ENCODE measurements at places on chromosomes 3 and 15. TPM values are rescaled to one million over a fixed set of nuclear protein-coding genes. Genes with fewer than 3 reads are reported as not detected.

GRCh38 chr15:51212909-51213308 lies 118.2 kb upstream of the TNFAIP8L3 start:
- no peak for DNase-seq
- no peaks in the 10 kb centered on the region for H3K36me3 ChIP-seq
- H3K4me1 ChIP-seq, result no peaks in the 10 kb centered on the region
- no peaks in the 10 kb centered on the region for H3K27me3 ChIP-seq

DNA sequence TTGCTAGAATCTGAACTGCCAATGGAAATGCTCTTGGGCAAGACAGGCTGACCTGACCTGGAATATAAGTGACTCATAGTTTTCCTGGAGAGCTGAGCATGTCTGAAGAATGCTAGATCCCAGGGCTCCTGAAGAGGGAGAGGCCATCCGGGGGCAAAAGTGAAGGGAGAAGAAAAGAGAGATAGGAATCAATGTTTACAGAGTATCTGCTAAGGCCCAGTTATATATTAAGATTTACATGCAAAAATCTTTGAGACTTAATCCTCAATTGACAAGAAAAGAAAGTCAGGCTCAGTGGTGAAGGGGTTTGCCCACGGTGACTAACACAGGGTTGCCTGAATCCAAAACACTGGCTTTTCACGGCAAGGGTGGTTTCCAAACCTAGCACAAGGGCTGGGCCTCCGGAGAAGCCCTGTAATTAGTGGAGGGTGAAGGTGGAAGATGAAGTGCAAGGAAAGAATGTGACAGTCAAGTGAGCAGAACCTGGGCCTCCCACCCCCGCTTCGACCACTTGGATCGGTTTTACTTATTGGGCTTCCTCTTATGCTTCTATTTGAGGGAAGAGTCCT lies 91.7 kb upstream of the FGF12 start:
- no peak for DNase-seq
- H3K36me3 ChIP-seq, result no peaks in the 10 kb centered on the region
- no peaks in the 10 kb centered on the region for H3K27me3 ChIP-seq
- H3K27ac ChIP-seq, result no peak overlapping the region
- peaks cover 9% of the 10 kb centered on the region for H3K4me1 ChIP-seq

DNA sequence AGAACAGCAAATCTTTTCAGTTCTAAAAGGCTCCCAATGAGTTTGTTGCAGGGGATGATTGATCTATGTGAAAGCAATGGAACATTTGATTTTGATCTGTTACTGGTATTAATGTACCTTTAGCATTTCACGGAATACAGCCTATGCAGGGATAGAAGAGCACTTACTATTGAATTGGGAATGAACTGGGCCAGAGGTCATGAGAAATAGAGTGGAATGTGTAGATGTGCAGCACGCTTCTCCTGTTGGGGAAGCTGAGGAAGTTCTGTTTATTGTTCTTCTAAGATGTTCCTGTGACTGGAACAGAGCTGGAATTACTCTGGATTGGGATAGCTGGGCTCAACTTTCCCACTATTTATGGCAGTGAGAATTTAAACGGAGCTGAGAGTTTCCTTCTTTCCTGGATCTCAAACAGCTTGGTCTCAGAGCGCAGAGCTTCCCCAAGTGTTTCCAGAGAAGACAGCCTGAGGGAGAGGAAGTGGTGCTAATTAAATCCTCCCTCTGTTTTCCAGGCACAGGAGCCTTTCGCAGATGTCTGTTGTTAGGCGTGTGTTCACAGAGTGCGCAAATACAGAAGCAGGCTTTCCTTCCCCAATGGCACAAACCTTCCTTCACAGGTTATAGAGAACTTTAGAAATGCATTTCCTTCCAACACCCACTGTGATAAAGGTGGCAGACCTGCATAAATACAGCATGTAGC lies 32.5 kb downstream of the TPRG1 start:
- no peak overlapping the region for H3K4me3 ChIP-seq
- H3K36me3 ChIP-seq, result no peaks in the 10 kb centered on the region
- no peak for DNase-seq

- no peak for DNase-seq
- peaks cover 42% of the 10 kb centered on the region for H3K36me3 ChIP-seq
- H3K4me1 ChIP-seq, result no peaks in the 10 kb centered on the region
- no peak overlapping the region for H3K27ac ChIP-seq
- H3K4me3 ChIP-seq, result no peak overlapping the region
Observed at GRCh38 chr3:52525680-52526561, 7.7 kb downstream of the NT5DC2 start.

GRCh38 chr15:71612869-71613268 lies 197.5 kb upstream of the NR2E3 start:
- peaks cover 4% of the 10 kb centered on the region for H3K4me1 ChIP-seq
- no peaks in the 10 kb centered on the region for H3K36me3 ChIP-seq
- no peak overlapping the region for H3K27ac ChIP-seq
- H3K27me3 ChIP-seq, result no peaks in the 10 kb centered on the region

DNA sequence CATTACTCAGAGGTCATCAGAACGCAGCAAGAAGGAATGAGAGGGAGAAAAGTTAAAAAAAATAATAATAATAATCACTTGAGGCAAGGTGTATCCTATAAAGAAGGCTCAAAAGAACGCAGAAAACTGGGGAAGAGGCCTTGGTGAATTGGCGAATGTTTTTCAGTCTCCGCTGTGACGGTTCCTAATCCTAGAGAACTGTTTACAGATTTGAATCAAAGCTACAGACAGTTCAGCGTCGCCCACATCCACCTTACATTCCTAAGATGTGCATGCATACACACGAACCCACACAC lies 634 bp downstream of the ZMAT3 start:
- H3K36me3 ChIP-seq, result peaks cover 5% of the 10 kb centered on the region
- no peaks in the 10 kb centered on the region for H3K27me3 ChIP-seq
- no peak for DNase-seq
- H3K4me1 ChIP-seq, result peaks cover 7% of the 10 kb centered on the region
- no peak overlapping the region for H3K27ac ChIP-seq

PLA2G4B gene
- 4.2 TPM for total RNA-seq

SEMA3F gene
- total RNA-seq, result 39.6 TPM

GOLGA8S gene
- 0.11 TPM for total RNA-seq
